Left ventricle myocardium inferior (tissue), 1 donor: ENCODE measurements at places on chromosomes 6 and 20. TPM values are rescaled to one million over a fixed set of nuclear protein-coding genes. Genes with fewer than 3 reads are reported as not detected.
A peak's percentile ranks its signal among the peaks of the same experiment; 100 is the strongest.

GRCh38 chr6:10460096-10460495 lies 45.2 kb upstream of the TFAP2A start:
- peaks cover 54% of the 10 kb centered on the region for H3K27me3 ChIP-seq
- H3K4me3 ChIP-seq = no peak overlapping the region
- no peak overlapping the region for H3K27ac ChIP-seq
- DNase-seq = no peak
- no peaks in the 10 kb centered on the region for H3K36me3 ChIP-seq

DNA sequence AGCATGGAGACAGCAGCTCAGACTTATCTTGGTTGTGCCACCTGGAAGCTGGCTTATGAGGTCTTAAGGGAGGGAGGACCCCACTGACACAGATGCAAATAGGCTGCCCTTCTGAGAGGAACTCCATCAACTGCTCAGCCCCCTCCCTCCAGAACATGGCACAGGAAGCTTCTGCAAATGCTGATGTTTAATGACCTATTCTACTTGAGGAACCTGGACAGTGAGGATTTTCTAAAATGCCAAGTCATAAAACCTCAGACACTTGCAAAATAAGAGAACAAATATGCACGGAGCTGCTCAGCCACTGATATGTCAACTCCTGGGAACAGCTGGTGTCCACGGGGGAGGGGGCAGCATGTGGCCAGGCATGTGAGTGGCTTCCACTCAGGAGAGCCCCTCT lies 3.5 kb downstream of the CST9 start:
- H3K36me3 ChIP-seq = no peaks in the 10 kb centered on the region
- H3K4me3 ChIP-seq = no peak overlapping the region
- no peak overlapping the region for H3K27ac ChIP-seq
- peaks cover 32% of the 10 kb centered on the region for H3K27me3 ChIP-seq

Gene RIMS4
- 0.11 TPM for total RNA-seq

GRCh38 chr6:67885081-67886033 lies 749.7 kb upstream of the ADGRB3 start:
- no peaks in the 10 kb centered on the region for H3K36me3 ChIP-seq
- H3K27me3 ChIP-seq = no peaks in the 10 kb centered on the region
- H3K4me1 ChIP-seq = no peaks in the 10 kb centered on the region
- no peak overlapping the region for H3K27ac ChIP-seq

GRCh38 chr6:115969930-115970273 lies 90.8 kb downstream of the FRK start:
- H3K27me3 ChIP-seq = no peaks in the 10 kb centered on the region
- H3K27ac ChIP-seq = peak overlapping the region; percentile 16
- peaks cover 31% of the 10 kb centered on the region for H3K4me1 ChIP-seq

Gene TCF15
- 11.1 TPM for total RNA-seq

GRCh38 chr20:47208534-47209174 lies 147.8 kb downstream of the ZMYND8 start:
- no peak overlapping the region for H3K27ac ChIP-seq
- H3K4me3 ChIP-seq = no peak overlapping the region
- no peak for DNase-seq
- no peaks in the 10 kb centered on the region for H3K27me3 ChIP-seq
- peaks cover 51% of the 10 kb centered on the region for H3K36me3 ChIP-seq

GRCh38 chr20:35541118-35541782 lies 628 bp upstream of the ERGIC3 start:
- peak overlapping the region; percentile 22 for H3K27ac ChIP-seq
- H3K36me3 ChIP-seq = peaks cover 9% of the 10 kb centered on the region
- no peak for DNase-seq
- no peaks in the 10 kb centered on the region for H3K27me3 ChIP-seq

DNA sequence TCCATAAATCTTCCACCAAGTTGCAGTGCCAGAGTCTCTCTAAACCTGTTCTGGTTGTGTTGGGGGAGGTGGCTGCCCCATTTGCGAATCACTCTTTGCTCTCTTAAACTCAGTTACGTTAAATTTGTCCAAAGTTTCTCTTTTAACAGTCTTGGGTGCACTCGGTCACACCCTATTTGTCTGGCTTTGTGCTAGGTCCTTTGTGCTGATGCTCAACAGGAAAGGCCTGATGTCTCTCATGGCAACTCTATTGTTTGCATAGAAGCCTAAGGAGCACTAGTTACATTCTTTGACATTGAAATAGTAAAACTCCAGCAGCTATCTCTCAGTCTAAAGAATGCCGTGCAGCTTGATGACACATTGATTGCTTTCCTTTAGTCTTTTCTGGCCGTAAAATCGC lies 105.1 kb downstream of the TRMT11 start:
- H3K4me3 ChIP-seq = no peak overlapping the region
- no peaks in the 10 kb centered on the region for H3K36me3 ChIP-seq
- H3K27me3 ChIP-seq = peaks cover 19% of the 10 kb centered on the region
- DNase-seq = no peak

Gene ETV7
- total RNA-seq = not detected
